A549 (cell line): ENCODE measurements at places on chromosomes 4 and X.

DNA sequence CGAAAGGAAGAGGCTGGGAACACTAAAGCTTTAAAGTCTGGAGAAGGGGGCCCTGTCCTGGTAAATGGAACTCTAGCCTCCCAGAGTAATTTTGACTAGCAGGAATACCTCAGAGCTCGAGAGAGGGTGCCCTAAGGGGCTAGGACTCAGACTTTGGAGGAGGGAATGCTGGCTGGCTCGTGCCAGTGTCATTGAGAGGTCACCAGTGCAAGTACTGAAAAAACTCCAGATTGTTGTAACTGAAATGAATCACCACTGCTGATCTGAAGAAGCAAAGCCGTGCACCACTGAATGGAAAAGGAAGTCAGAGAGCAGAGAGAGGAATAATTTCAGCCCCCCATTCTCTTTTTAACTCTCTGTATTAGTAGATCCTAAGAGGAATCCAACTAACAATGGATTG, 690.2 kb downstream of the FAT4 start:
- DNase-seq: no peak

GRCh38 chrX:56975611-56976010, 19.7 kb downstream of the SPIN3 start:
- DNase-seq: no peak

DNA sequence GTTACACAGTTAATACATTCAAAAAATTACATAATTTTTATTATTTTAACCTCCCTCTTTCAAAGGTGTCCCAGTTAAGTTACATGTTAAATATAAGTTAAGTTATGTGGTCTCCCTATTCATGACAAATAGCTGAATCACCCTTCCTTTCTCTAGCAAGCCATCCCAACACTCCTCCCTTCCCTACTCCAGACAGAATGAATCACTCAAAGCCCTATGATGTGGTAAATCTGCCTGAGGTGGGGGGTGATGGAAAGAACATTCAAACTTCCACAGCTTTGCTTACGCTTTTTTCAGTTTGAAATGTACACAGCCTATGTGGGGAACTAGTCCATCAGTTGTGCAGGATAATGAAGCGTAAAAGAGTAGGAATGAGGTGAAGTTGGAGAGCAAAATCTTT, 90.2 kb downstream of the CXCL13 start:
- DNase-seq: peak; percentile 50

DNA sequence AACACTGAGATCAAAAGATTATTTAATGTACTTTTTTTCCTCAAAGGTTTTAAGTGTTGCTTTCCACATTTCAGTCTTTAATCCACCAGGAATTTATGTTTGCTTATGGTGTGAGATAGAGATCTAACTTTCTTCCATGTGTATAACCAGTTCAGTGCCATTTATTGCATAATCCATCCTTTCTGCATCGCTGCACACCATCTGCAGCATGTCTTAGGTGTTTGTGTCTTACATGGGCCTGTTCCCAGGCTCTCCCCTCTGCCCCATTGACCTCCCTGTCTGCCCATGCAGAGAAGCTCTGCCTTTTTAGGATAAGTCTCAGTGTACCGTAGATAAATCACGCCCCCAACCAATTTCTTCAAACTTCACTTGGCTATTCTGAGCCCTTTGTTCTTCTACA, 30.3 kb downstream of the NSDHL start:
- no peak for DNase-seq

GRCh38 chrX:100600340-100600739, 15.6 kb downstream of the TNMD start:
- DNase-seq: no peak
